ENCODE measurements at places on chromosomes 5 and 9.

- no peak for DNase-seq
These were observed 156.5 kb downstream of the TRIO start for GRCh38 chr5:14299666-14300065.

DNA sequence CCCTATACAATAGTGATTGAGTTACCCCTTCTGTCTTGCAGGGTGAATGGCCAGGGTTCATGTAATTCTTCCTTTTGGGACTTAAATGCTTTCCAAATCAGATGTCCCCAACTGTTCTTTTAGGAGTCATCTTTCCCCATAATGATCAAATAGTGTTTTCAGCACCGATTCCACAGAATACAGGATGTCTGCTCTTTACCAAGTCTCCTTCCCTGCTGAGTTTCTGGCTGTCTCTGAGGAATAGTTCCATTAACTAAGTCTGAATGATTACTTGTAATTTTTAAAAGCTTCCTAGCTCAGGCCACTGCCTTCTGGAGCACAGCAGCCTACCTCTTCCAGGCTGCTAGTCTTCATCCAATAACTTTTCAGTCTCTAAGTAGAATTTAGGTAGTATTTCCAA is 630.7 kb upstream of the ZNF608 start:
- DNase-seq: no peak

DNA sequence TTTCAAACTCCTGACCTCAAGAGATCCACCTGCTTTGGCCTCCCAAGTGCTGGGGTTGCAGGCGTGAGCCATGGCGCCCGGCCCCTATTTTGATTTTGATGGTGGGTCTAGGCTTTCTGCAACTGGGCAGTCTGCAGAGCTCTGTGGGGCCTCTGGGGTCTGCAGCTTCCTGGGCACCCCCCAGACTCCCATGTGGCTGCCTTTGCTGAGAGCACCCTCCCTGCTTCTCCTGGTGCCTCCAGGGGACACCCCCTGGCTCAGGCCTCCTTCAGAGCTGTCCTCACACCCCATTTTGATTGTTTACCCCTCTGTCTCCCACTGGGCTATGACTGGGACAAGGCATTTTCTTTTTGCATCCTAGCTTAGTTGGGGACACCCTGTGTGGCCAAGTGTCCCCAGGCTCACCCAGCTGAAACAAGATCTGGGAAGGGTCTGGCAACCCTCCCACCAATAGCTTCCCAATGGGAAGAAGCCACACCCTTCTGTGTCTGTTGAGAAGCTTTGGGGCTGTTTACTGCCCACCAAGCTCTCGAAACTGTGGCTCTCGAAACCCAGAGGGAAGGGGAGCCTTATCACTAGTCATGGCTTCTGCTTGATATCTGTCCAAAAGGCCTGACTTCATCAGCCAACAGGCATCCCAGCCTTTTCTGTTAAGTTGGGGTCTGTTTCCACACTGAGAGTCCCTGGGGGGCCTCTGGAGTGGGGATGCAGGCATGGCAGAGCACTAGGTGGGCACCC is 204.4 kb upstream of the IER5L start:
- no peak for DNase-seq

GRCh38 chr9:72464857-72465592 is 56.4 kb upstream of the TMC1 start:
- DNase-seq: no peak

DNA sequence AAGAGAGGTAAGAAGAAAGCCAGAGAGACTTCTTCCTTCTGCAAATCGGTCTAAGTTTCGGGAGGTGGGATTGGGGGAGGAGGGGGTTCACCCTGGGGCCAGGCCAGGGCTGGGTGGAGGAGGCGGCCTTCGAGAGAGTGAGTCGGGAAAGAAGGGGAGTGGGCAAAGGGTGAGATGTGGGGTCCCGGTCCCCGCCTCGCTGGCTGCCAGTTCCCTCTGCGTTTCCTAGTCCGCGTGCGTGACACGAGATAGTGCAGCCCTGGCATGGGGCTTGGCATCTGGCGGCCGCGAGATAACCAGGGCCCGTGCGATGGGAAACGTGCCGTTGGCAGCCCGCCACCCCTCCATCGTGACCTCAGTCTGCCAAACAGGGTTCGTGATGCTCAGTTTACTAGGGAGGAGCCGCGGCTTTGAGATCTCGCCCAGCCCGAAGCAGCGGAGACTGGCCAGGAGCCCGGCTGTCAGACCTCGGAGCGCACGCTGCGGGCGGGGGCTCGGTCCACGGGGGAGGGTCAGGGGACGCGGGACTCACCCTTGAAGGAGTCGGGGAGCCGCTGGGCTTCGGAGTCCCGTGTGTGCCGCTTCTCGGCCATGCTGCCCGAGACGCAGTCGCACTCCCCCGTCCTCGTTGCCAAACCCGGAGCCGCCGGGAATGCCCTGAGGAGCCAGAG is at the start of gene STOM:
Gene STOM (minus strand): TSS at position 656 of the 671 bp plus-strand sequence. CDS start 63 bp downstream, at position 593.
- DNase-seq: peak; percentile 88

DNA sequence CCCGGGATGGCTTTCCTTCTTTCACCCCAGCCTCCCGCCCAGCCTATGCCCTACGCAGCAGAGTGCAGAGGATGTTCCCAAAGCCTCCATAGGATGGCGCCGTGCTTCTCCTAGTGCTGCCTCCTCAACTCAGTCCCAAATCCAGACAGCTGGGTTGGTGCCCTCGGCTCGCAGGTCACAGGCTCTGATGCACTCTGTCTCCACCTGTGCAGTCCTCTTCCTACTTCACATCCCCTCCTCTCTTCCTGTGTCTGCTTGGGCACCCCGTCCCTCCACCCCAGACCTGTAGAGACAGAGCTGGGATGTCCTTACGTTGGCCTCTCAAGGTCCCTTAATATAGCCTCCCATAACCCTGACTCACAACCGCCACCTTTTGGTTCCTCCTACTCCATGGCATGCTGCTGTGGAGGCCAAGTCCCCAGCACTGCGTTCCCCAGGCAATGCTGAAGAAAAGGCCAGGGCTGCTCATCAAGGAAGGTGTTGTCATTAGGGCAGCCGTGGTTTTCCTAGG is 314.4 kb downstream of the GADD45G start:
- DNase-seq: no peak

- DNase-seq: no peak
These were observed 1.6 kb upstream of the GLIPR2 start for GRCh38 chr9:36134761-36135505.

DNA sequence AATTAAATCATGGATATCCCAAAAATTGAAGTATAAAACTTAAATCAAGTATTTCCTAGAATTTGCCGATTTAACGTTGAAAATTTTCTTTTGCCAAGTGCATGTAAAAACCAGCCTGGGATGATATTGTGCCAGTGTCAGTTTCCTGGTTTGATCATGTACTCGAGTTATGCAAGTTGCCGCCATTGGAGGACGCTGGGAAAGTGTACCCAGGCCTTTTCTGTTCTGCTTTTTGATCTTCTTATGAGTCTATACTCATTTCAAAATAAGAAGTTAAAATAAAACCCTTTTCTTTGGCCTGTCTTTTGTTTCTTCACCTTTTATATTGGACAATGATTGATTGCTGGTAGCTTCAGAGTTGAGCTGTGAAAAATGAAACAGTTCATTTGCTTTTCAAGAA is 93.1 kb upstream of the NFIL3 start:
- no peak for DNase-seq

Data from H54 (cell line).